Activated B cell treated with CpG ODN at 0.5 μM for 24 hours (primary cell): ENCODE measurements at places on chromosomes 11 and 22.

- DNase-seq, result no peak
These were observed 104.2 kb downstream of the MICAL3 start for GRCh38 chr22:17920145-17920605.

- DNase-seq, result no peak
These were observed 709 bp upstream of the ST3GAL4 start for GRCh38 chr11:126354631-126355323.

- no peak for DNase-seq
These were observed 98.8 kb downstream of the PKNOX2 start for GRCh38 chr11:125263268-125263790.

DNA sequence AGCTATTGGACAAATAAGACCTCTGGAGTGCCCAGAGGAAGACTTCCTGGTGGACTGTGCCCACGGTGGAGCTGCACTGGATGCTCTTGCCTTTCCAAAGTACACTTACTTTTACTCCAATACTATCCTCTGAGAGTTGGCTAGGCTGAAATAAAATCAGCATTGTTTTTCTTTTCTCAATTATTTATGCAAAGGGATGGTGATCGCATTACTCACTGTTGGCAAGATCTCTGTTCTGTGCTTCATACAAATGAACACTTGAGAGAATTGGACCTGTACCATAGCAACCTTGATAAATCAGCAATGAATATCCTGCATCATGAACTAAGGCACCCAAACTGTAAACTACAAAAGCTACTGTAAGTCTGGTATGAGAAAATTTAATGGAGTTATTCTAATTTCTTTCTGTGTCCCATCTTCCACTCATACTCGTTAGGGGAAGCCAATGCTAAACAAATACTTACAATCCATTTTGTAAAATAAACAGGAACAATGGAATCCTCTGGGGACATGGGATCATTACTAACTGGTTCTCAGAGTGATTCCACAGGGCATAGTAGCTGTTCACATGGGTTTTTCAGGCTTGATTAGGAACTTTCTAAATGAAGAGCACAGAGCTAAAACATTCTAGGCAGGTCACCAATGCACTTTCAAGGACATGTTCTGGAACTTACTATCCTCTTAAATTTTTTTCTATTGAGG is 26.3 kb downstream of the NLRP14 start:
- DNase-seq, result no peak

GRCh38 chr11:125433454-125434121 is 62.5 kb downstream of the FEZ1 start:
- DNase-seq, result no peak
